Left renal cortex interstitium (tissue), 4 donors: ENCODE measurements at places on chromosomes 6 and 20.

- no peak for DNase-seq
Observed at GRCh38 chr20:16864069-16864468, 115.9 kb downstream of the OTOR start.

GRCh38 chr20:51402201-51402600 lies 140.3 kb downstream of the NFATC2 start:
- no peak for DNase-seq

DNA sequence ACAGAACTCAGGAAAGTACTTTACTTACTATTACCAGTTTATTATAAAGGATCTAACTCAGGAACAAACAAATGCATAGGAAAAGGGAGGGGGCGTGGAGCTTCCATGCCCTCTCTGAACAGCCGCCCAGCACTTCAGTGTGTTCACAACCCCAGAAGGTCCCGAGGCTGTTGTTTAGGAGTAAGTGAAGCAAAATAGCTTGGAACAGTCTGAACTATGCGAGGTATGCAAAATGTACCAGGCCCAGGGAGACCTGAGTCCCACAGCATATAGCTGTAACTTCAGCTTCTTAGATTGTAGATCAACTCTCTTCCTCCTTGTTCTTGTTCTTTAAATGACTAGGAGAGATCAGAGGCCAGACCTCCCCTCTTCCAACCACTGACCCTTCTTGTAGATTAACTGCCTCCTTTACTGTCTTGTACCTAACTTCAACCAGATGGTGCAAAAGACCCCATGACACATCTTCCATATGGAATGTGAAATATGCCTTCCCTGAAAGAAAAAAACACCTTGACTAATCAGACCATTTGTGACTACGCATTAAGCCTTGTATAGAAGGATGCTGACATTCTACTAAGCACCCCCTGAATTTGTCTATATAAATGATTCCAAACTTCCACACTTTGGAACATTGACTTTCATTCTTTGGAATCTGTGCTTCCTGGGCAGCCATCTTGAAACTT lies 98.8 kb upstream of the SNX9 start:
- DNase-seq = no peak

DNA sequence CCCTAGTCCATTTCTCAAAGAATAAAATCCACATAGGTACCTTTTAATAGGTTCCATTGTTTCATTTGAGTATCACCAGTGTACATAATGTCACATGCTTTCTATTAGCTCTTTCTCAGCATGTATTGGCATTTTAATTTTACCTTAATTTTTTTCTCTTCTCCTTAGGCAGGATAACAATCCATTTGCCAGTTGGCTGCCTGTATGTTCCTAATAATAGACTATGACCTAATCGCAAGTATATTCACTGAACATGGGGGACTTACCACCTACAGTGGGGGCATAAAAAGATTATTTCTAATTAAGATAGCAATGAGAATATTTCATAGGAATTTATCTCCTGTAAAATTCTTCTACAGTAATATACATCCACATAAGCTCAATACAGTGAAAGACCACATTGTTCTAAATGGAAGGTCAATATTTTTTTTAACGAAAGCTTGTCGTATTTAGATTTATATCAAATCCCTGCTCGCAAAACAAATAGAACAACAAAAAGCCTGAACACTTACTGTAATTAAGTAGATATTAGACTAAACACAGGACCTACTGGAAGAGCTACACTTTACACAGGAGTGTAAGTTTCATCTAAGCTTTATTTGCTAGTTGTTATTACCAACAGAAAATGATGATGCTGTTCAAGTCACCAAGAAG lies 76.4 kb downstream of the OGFRL1 start:
- DNase-seq = no peak

GRCh38 chr6:99364026-99364425 lies 14.6 kb upstream of the FAXC start:
- DNase-seq = no peak

DNA sequence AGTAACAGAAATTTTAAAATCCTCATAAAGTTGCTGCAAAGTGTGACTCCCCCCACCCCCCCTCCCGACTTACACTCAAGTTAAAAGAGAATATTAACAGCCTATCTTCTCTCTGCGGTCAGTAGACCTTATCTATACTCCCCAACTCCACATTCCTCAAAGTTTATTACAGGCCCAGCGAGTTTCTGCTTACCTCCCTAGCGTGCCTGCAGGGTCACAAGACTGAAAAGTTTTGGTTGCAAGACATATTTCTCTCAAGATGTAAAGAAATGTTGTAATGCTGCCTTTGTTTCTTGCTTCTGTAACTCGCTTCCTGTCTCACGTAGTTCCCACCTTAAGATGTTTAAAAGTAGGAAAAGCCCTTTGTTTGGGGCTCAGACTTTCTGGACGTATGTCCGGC lies 699.6 kb downstream of the PHF3 start:
- DNase-seq = no peak

DNA sequence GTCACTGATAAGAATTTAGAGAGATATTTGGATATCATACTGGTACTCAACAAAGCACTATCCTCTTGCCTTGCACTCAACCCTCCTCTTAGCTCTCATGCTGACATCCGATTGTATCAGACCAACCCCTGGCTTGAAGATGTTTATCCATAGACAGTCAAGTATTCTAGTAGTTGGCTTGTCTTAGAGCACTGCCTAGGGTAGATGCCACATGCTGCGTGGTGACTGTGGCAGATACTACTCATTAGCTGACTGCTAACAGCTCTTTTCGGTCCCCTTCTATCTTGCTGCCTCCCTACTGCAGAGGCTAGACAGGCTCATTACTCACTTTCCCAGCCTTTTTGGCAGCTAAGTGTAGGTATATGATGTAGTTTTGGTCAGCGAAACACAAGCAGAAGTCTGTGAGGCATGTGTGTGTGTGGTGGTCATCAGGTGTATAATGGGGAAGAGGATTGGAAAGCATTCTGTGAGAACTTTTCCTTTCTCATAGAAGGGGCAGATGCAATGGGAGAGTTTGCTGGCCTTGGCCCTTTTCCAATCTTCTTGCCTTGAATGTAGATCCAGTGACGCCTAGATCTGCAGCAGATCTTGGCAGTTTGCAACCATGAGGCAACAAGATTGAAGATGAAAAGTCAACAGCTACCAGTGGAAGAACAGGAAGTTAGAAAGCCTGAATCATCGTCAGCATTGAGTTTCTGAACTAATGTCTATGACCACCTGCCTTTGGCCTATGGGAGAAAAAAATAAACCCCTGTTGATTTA lies 4.4 kb upstream of the IFNGR1 start:
- no peak for DNase-seq

- DNase-seq = no peak
Observed at GRCh38 chr6:20819774-20820400, 285.6 kb downstream of the CDKAL1 start.

GRCh38 chr6:12418946-12419345 lies 128.8 kb downstream of the EDN1 start:
- no peak for DNase-seq

DNA sequence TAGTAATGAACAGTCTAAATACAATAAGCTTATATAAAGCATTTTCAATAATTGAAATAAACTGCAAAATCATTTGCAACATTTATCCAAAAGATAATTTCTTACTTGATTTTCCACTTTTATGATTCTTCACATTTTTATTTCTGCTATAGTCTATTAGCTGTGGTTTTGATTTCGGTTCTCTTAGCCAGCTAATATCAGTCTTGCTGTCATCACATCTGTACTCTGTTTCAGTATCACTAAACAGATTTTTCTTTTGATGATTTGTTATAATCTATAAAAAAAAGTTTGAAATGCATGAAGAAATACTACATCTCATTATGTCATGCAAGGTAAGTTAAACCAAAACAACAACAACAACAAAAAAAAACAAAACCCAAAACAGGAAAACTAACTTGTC lies 53.2 kb downstream of the SYCP2 start:
- DNase-seq = no peak

GRCh38 chr6:44232676-44233566 lies 9.5 kb downstream of the SLC29A1 start:
- no peak for DNase-seq
